ENCODE measurements at places on chromosomes 16 and 17.

- no peak overlapping the region for H3K4me3 ChIP-seq
- H3K36me3 ChIP-seq: no peaks in the 10 kb centered on the region
- no peak overlapping the region for H3K27ac ChIP-seq
- no peaks in the 10 kb centered on the region for H3K27me3 ChIP-seq
- no peak for DNase-seq
- no peaks in the 10 kb centered on the region for H3K4me1 ChIP-seq
These were observed 34.8 kb upstream of the ACSF3 start for GRCh38 chr16:89058812-89059211.

GRCh38 chr17:57853695-57854094 lies 3.9 kb upstream of the MRPS23 start:
- DNase-seq: no peak
- H3K4me3 ChIP-seq: no peak overlapping the region
- peaks cover 35% of the 10 kb centered on the region for H3K4me1 ChIP-seq
- no peak overlapping the region for H3K27ac ChIP-seq

DNA sequence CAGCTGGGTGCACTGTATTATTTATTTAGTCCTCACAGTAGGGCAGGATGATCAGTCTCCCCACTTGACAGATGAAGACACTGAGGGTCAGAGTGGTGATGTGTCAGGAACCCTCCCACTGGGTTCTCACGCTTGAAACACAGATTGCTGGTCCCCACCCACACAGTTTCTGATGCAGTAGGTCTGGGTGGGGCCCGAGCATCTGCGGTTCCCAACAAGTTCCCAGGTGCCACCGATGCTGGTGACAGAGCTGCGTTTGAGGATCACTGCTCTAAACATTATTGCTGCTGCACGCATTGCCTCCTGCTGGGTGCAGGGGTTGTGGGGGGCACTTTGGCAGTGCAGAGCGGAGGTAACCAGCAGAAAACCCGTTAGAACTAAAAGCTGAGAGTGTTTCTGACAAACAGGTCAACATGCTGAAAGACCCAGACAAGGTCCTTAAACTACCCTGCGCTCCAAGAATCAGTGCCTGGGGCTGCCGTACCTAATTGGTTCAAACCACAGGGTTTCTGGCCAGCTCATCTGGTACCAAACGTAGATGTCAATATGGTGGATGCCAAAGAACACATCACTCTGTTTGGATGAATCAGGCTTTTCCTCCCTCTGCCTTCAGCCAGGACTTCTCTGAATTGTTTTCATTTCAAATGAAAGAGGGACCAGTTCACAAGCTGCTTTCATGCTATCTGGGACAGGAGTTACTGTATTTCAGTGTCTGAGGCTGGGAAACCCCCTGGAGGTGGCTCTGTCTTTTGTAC lies 76.0 kb downstream of the ABCC1 start:
- DNase-seq: no peak
- no peaks in the 10 kb centered on the region for H3K27me3 ChIP-seq
- peaks cover 7% of the 10 kb centered on the region for H3K36me3 ChIP-seq

- H3K4me3 ChIP-seq: no peak overlapping the region
- no peaks in the 10 kb centered on the region for H3K36me3 ChIP-seq
- H3K4me1 ChIP-seq: no peaks in the 10 kb centered on the region
- no peak overlapping the region for H3K27ac ChIP-seq
- no peak for DNase-seq
These were observed 13.3 kb upstream of the CCL17 start for GRCh38 chr16:57391300-57391699.

Data from spleen (tissue), 13 donors.